ENCODE measurements at places on chromosomes 3 and 15.

GRCh38 chr3:2927259-2927658 is 182.9 kb downstream of the IL5RA start:
- DNase-seq, result no peak

DNA sequence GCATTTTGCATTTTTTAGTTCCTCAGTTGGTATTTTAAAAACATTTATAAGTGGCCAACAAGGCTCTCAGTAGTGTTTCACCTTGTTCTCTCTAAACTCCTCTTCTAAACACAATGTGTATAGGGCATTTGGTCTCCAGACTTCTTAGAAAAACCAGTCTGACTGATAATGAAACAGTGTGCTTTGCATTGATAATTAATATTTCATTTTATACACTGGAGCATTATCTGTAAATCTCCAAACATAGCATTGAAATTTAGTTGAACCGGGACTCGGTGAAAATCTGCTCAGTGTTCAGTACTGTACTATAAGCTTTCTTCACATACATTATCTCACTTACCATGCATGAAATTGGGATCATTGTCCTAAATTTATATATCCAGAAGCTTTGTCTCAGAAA is 53.6 kb downstream of the SETD5 start:
- DNase-seq, result no peak

- DNase-seq, result no peak
Observed at GRCh38 chr3:194744826-194745225, 59.1 kb downstream of the FAM43A start.

DNA sequence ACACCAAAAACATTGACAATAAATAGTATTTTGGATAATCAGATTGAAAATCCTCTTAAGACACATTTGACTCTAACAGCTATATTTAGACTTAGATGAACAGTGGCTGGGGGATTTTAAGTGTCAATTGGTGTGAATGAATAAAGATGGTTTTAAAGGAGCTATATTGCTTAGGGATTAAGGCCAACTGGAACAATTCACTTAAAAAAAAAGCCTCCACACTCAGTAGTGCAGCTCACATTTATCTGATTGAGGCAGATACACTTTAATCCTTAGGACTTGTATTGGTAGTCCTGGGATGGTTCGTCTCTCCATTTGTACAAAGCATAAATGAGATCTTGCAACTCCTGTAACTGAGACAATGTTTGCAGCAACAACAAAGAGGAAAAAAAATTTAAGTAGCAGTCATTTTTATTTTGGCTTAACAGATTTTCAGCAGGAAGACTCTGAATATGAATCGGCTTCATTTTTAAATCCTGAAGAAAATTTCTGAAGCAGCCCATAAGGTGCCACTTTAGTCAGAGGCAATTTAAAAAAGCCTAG is 112.0 kb downstream of the UACA start:
- no peak for DNase-seq

GRCh38 chr3:138833899-138834595 is 681 bp downstream of the PIK3CB start:
- DNase-seq, result no peak

Measured in ovary (tissue), 10 donors.